ENCODE measurements at places on chromosomes 1 and 21.

GRCh38 chr1:21299780-21300395, 9.6 kb upstream of the ECE1 start:
- no peak for DNase-seq

GRCh38 chr1:209626346-209627026, 25.7 kb downstream of the LAMB3 start:
- no peak for DNase-seq

- DNase-seq = no peak
Observed at GRCh38 chr1:221823561-221823960, 81.7 kb upstream of the DUSP10 start.

DNA sequence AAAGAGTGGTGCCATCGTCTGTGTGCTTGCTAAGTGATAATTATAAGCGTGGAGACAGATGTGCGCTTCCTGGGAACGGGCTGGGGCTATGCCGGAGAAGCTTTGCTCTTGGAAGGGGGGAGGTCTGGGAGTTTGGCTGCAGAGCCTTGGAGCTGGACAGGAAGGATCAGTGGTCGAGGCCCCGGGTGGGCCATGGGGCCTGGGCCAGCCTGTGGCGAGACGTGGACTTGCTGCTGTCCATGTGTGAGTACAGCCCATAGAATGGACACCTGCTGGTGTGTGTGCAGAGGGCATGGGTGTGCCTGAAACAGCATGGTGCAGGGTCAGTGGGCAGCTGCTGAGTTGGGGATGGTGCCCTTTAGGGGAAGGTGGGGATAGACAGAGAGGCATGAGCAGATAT, 121.3 kb downstream of the PCBP3 start:
- DNase-seq = no peak

GRCh38 chr1:114100148-114100547, 53.5 kb downstream of the SYT6 start:
- DNase-seq = no peak

DNA sequence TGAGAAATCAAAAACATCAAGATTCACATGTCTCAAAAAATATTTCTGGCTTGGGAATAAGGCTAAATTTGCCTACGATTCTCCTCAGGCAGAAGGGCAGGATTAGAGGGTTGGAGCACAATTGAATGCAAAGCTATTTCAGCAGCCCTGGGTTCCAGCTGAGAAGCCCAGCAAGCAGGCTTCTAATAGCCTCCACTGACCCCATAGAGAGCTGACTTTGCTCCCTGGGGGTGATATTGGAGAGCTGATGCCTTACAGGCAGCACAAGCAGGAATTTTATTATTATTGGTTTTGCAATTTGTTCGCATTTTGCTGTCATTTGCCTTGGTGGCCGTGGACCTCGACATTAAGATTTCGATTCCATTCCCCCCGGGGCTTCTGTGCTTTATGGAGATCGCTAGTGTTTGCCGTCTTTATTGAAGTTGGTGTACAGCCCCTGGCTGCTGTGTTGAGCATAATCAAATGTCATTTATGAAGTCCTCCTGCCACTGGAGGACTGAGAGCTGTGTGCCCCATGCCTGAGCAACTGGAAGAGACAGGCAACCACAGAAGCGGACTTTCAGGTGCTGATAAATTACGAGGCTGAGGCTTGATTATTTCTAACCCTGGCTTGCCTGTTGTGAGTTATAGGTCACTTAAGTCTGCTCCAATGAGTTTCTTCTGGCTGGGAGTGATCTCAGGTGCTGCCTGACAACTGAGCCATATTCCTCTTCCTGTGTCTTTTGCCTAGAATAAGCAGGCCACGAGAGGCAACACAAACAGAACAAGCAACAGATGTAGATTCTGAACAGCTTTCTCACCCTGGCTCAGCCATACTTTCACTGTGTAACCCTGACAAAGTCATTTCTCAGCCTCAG, 518.4 kb upstream of the CAMK1G start:
- DNase-seq = no peak

DNA sequence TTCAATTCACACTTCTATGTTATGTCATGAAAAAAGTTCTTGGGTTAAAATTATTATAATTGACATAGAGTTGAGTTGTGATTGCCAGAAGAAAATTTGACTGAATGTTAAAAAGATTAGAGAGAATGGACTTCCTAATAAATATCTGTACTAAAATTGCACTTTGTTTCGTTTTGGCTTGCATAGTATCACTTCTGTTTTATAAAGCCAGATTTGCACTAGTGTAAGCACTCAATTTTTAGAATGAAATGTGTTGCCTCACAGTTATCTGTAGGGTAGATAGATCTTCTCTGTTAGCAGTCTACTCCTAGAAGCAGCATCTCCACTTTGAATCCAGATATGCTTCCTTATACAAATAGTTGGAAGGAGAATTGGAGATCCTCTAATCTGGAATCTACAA, 95.2 kb upstream of the MPC2 start:
- DNase-seq = no peak
